ENCODE measurements at places on chromosomes 11 and 22.

DNA sequence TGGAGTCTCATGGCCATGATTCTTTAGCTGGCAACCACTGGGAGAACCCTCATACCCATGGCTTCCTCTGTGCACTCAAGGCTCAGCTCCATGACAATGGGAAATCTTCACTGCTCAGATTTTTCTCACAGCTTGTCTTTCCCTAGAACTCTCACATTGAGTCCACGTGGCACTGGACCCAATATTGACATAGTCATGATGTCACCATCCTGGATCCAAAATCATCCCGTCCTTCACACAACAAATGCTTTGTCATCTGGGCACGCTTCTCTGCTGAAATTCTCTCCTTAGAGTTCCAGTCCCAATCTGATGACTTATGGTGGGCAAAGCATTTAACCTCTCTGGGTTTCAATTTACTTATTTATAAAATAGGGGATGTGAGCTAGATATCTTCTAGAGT, 37.7 kb upstream of the CD44 start:
- DNase-seq = no peak

DNA sequence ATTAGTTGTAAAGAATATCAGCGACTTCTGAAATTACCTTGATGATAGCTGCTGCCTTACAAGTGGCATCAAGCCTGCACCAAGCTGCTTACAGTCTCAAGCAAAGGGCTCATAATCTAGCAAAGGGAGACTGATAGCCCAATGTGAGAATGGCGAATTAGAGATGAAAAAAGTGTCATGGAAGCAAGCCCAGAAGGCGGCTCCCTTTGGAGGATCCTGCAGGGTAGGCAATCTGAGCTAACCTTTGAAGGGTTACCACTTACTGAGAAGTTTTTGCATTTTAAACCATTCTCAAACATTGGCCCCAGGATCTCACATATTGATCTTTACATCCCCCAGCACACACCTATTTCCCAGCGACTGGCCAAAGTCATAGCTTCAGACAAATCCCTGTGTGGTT, 18.5 kb downstream of the GAB2 start:
- no peak for DNase-seq

- no peak for DNase-seq
Observed at GRCh38 chr11:35909511-35910265, 34.2 kb upstream of the LDLRAD3 start.

GRCh38 chr11:69114811-69115523, 40.8 kb upstream of the SMIM38 start:
- DNase-seq = no peak

- DNase-seq = no peak
Observed at GRCh38 chr11:19025481-19026406, 34.8 kb downstream of the MRGPRX2 start.

- no peak for DNase-seq
Observed at GRCh38 chr11:93116641-93117441, 81.0 kb downstream of the SLC36A4 start.

- DNase-seq = no peak
Observed at GRCh38 chr11:337711-338110, 17.1 kb upstream of the IFITM3 start.

- no peak for DNase-seq
Observed at GRCh38 chr11:59273373-59273841, 60.7 kb upstream of the MPEG1 start.

DNA sequence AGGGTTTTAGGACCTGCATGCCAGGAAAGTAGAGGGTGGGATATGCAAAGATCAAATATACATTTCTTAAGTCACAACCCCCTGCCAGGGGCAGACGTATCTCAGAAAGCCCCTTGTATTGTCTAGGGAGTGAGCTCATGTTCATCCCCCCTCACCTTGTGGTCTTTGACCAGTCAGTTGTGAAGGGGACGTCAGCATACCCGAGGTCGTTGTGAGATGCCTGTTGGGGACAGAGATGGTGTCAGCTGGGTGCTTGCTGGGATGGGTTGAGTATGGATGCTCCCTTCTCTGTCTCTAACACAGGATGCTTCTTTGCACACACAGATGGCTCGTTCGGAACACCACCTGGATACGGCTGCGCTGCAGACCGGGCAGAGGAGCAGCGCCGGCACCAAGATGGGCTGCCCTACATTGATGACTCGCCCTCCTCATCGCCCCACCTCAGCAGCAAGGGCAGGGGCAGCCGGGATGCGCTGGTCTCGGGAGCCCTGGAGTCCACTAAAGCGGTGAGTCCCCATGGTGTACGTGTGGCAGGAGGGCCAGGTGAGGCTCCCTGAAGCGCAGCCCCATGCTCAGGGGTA, 73.3 kb downstream of the BCR start:
- DNase-seq = no peak

DNA sequence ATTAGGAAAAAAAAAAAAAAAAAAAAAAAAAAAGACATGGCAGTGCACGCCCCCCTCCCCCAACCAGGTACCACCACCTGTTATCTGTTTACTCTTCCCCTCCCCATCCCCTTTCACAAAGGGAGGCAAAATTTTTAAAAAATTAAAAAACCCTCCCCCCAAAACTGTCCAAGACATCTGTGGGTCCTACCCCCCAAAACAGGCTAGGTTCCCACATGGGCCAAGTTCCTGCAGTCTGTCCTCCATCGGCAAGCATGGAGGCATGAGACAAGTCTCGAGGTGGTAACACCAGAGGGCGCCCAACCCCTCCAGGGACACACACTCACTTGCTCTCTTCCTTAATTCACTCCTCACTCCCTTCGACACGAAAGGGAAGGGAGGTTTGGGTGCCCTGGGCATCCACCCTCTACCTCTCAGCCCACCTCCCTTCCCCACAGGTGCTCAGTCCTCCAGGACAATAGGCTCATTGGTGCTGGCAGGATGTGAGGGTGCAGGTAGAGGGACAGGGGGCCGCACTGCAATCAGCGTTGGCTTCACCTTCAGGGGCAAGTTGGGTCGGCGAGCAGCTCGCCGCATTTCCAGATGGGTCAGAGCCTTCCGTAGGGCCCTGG, 2.2 kb upstream of the TUT1 start:
- peak; percentile 39 for DNase-seq

DNA sequence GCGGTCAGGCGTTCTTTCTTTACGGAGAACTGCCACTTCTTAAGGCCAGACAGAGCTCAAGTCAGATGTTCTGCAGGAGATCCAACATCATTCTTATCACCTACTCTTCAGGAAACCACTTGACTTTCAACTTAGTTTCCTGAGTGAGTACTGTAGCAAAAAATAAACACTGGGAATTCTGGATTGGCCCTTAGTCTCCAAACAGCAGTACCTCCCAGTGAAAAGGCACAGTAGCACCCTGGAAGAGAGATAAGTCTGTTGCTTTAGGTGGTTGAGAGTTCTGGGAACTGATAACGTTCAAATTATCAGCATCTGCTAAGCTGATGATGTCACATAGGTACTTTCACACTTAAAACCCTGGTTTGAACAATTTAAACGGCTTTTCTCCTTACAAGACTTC, 971.8 kb upstream of the TENM4 start:
- DNase-seq = no peak

DNA sequence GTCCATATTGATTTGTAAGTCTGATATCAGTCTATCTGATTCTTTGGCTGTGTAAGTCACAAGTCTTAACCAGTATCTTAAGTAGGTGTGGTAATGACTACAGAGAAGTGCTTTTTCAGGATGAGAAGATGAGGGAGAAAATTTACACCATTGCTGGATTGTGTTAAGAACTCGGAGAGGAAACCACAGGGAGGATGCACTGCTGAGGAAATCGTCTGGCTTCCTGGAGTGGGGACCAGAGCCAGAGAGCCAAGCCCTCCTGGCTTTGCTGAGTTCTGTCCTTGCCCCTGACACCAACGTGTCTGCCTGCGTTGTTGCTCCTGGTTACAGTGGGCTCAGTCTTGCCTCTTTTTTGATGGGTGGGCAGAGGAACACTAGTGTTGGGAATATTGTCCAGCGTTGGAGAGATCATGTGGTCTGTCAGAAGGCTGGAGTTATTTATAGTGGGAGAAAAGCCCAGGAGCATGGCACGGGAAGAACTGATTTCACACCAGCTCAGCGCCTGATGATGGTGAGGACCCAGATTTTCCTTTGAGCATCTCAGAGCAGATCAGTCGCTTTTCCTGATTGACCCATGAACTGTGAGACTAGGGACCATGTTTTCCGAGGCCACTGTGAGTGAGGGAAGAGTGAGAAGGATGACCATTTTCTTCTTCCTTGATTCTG, 29.6 kb downstream of the MARK2 start:
- no peak for DNase-seq

DNA sequence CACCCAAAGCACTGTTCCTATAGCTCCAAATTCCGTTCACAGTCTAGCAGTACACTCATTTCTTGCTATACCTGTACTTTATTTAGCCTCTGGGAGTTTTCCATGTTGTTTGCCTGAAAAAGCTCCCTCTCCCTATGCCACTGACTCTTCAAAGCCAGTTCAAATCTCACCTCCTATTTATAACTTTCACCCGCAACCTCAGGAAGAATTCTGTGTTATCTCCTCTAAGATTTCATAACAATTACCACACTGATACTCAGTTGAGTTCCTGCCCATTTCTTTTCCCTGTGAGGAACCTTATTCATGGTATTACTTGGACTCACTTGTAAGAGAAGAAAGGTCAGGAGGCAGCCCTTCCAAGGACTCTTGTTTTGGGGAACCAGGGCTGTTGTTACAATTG, 25.2 kb downstream of the GDPD4 start:
- DNase-seq = no peak

DNA sequence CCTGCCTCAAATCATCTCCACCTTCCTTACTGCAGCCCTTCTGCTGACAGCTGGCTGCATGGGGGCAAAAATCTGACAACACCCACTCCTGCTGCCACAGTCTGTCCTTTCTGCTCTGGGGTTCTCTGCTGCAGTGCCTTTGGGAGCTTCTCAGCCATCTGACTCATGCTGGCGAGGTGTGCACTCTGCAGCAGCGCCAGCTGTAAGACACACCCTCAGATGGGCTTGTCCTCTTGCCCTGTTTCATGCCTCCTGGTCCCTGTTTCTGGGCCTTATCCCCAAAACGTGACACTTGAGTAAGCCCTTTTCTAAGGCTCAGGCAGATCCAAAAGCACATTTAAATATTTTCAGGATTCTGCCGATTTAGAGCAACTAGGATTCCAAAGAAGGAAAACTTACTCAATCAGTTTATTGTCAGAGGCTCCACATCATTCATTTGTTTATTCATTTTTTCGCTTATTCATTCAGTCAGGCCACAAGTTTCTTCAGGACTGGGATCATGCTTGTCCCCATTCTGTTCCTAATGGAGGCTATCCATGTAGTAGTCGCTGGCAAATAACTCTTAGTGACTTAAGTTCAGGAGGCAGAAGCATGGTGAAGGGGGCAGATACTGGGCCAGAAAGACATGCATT, 60.2 kb downstream of the SMIM38 start:
- no peak for DNase-seq

- no peak for DNase-seq
Observed at GRCh38 chr11:85752201-85752889, 58.6 kb downstream of the SYTL2 start.

DNA sequence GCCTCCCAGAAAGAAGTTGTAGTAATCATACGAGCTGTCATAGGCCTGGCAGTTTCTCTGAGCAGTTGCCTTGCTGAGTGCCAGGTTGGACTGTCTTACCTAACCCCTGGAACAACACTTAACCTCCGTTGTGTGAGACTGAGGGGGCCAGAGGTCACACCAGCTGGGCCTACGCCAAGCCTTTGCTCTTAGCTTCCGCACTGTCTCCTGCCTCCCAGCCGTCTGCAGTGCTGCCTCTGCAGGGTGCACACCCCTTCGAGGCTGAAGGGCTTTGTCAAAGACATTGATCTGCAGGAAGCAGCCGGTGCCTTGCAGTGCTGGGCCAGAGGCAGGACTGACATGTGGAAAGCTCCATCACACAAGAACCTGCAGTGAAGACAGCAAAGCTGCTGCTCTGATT, 16.7 kb downstream of the TAB1 start:
- no peak for DNase-seq

DNA sequence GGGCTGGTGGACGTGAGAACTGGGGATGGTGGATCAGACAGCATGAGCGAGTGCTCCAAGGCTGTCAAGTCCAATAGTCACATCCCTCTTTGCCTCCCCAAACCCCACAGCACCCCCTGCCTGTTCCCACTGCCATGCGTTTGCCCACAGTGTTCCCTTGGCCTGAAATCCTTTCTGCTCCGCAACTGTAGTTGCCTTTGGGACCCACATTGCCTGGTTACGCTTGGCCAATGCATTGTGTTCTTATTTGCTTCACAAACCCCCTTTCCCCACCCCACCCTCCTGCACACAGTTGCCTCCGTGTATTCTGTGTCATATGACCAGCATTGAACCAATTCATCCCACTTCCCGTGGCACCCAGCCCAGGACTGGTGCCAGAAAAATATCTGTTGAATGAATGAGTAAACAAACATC, 2.1 kb upstream of the KIAA0930 start:
- no peak for DNase-seq

DNA sequence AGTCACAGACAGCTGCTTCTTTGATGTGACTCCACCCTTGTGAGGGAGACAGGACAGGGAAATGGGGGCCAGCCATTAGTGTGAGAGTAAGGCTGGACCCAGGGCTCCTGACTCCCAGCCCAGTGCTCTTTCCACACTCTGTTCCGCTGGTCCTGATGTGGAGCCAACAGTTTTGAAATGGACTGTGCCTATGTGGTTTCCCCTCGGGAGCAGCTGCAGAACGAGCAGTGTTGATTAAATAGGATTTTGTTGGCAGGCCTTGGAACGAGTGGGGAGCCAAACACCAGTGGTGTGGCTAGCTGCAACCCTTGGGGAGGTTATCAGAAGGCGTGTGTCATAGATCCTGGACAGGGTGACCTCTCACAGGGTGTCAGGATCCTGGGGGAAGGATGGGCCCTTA, 66.5 kb upstream of the AMPD3 start:
- DNase-seq = no peak

- no peak for DNase-seq
Observed at GRCh38 chr11:12212174-12212820, 101.9 kb downstream of the MICAL2 start.

DNA sequence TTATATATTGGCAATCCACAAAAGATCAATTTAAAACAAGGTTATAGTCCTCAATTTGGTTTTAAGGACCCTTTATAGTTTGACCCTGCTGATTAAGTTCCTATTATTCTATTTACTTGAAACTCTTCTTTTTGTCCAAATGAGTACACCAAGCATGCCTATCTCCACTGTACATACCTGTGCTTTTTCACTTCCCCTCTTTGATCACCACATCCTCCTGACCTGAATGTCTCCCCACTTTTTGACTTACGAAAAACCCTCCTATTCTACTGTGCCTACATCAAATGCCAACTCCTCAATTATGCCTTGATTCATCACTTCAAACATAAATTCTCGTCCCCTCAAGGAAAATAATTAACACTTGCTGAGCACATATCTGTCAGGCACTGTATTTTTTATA, 113.5 kb downstream of the SOX6 start:
- DNase-seq = no peak

GRCh38 chr11:76621868-76622267, 48.7 kb downstream of the LRRC32 start:
- DNase-seq = no peak

GRCh38 chr11:134517621-134518293, 105.7 kb upstream of the B3GAT1 start:
- DNase-seq = no peak

DNA sequence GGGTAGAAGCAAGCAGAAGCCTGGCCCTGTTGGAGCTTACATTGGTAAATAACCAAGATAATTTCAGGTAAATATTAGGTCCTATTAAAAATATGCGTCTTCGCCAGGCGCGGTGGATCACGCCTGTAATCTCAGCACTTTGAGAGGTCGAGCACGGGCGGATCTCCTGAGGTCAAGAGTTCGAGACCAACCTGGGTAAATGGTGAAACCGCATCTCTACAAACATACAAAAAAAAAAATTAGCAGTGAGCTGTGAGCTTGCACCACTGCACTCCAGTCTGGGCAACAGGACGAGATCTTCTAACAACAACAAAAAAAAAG, 529 bp upstream of the SULT4A1 start:
- no peak for DNase-seq

GRCh38 chr11:94537031-94537600, 6.6 kb upstream of the FUT4 start:
- DNase-seq = no peak
